Stimulated activated effector memory CD8-positive, alpha-beta T cell treated with anti-CD3 and anti-CD28 coated beads, Interleukin-12 subunit alpha, Interleukin-12 subunit beta, amount 100 ng/mL, for 72 hours (primary cell): ENCODE measurements at places on chromosomes 11 and 22.

GRCh38 chr22:35514366-35514765 lies 26.3 kb upstream of the RASD2 start:
- no peak for DNase-seq

- DNase-seq = no peak
Observed at GRCh38 chr11:2887515-2888195, 2.1 kb upstream of the CDKN1C start.

- no peak for DNase-seq
Observed at GRCh38 chr11:108338750-108339149, 115.9 kb downstream of the ATM start.

DNA sequence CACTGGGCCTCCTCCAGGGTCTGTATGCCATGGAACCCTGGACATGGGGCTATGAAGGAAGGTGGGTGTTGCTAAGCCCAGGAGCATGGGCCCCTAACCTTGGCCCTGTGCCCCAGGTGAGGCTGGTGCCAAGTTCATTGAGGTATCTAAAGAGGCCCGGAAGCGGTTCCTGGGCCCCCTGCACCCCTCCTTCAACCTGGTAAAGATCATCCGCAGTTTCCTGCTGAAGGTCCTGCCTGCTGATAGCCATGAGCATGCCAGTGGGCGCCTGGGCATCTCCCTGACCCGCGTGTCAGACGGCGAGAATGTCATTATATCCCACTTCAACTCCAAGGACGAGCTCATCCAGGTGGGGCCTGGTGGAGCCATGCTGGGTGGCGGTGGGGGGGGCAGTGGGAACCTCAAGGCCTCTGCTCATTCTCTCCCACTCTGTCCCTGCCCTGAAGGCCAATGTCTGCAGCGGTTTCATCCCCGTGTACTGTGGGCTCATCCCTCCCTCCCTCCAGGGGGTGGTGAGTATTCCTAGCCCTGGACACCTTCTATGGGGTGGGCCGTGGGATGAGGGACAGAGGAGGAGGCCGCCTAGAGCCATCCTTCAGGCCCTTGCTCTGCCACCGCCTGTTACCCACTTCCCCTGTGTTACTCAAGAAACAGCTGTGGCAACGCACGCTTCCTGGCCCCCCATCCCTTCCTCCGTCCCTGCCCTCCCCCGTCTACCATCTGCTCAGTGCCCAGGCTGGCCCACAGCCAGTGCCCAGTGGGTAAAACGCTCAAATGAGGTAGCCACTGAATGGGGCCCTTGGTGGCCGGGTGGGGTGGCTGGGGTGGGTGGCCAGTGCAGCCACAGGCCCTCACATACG lies 3.0 kb downstream of the PNPLA2 start:
- DNase-seq = no peak

DNA sequence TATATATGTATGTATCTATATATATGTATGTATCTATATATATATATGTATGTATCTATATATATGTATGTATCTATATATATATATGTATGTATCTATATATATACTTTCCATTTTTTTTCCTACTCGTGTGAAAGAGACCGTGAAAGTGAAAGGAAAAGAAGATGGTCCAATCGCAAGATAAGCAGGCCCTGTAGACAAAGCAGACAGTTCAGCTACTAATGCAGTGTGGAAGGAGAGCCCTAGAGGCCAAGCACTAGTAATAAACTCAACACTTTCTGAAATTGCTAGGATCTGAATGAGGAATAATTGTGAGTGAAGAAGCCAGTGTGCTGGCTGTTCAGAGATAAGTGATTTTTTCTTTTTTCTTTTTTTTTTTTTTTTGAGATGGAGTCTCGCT lies 47.2 kb downstream of the MCHR1 start:
- no peak for DNase-seq

GRCh38 chr11:131867457-131868257 lies 497.2 kb downstream of the NTM start:
- DNase-seq = no peak

- no peak for DNase-seq
Observed at GRCh38 chr22:20514658-20515406, 7.4 kb downstream of the MED15 start.

- DNase-seq = no peak
Observed at GRCh38 chr22:20031732-20032406, 11.0 kb downstream of the TANGO2 start.

DNA sequence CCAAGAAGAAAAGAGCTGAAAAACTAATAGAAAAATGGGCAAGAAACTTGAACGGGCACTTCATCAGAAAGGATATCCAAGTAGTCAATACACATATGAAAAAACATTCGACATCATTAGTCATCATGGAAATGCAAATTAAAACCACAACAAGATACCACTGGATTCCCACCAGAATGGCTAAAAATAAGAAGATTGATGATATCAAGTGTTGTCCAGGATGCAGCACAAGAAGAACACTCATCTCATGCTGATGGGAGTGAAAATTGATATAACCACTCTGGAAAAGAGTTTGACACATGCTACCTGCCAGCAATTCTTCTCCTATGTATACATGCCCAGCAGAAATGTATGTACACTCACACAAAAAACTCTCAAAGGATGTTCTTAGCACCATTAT lies 26.9 kb upstream of the SCUBE2 start:
- no peak for DNase-seq

DNA sequence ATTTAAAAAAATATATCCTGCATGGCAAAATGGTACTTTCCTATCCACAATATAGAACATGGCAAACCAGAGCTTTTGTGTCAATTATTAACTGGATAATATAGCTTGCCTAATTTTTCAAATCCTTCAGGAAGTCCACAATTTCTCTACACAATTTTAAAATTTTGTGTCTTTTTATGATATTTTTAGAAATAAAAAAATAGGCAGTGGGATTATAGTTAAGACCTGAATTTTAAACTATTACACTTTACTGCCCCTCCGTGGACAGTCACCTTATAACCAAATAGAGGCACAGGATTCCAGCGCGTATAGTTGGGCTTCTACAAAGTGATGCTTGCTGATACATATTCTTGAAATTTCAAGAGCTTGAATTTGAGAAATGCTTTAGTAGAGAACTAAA lies 2.1 kb upstream of the DMC1 start:
- no peak for DNase-seq

- DNase-seq = no peak
Observed at GRCh38 chr11:105244160-105244825, 104.7 kb upstream of the CARD18 start.

DNA sequence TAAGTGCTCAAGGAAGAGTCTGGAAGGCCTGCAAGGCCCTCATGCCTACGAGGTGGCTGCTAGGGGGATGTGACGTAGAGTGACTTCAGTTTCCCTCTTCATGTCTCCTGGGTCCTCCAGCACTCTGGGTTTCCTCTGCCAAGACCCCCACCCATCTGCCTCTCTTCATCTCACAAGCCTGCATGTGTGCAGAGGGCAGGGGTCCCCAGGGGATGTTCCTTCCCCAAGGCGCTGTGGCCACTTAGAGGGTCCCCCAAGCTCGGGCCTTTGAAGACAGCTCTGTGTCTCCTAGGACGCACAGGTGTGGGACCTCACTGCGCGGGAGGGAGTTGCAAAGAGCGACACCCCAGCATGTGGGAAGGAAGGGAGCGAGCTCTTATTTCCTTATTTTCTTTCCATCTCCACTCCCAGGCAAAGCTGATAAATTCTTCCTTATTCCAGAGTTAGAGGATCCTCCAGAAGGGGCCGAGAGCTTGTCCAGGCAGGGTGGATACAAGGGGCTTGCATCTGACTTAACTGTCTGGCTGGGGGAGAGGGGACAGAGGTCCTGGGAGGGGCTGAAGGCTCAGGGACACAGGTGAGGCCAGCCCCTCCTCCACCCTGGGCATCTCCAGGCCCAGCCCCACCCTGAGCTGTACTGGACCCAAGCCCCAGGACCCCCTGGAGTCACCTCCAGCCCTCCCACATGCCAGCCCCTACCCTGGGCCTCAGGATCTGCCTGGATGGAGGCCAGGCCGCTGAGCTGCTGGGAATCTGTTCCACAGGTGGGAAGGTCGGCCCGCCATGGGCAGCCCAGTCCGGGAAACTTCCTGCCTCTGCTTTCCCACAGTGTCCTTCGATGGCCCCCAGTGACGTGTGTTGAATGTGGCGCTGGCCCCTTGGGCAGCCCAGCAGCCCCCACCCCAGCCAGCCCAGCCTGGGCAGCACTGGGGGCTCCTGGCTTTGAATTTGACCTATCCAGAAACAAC lies 59.7 kb upstream of the KCNQ1OT1 start:
- no peak for DNase-seq

DNA sequence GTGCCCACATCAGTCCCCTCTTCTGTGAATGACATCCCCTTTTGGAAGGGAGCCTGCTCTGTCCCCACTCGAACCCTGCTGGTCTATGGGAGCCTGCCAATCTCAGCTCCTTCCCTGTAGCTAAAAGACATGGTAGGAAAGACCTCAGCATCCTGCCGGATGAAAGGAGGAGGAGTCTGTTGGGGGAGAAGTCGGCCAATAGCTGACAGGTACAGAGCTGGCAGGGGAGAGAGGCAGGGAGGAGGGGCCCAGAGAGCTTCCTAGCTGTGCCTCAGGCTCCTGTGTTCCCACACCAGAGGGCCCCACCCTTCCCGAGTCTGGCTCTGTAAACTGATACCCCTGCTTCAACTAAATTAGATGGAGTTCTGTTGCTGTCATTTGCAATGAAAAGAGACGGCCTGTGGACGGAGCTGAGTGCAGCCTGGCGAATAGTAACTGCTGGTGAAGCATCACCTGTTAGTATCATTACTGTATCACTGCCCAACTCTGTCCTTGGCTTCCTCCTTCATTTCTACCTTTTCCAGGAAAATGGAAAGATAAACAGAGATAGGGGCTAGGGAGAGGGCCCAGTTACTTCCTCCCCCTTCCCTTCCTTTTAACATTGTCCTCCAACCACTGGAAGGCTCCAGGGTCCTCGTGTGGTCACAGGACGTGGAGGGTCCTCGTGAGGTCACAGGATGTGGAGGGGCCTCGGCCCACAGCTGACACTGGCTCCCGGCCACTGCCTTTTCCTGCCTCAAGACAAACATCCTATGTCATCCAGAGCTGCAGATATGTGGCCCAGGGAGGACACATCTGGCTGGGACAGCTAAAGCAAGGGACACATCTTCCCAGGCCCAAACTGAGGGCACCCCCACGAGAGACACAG lies 15.1 kb downstream of the FXYD6 start:
- no peak for DNase-seq

GRCh38 chr22:35477911-35478582 lies 62.6 kb upstream of the RASD2 start:
- DNase-seq = no peak

GRCh38 chr11:70144262-70144661 lies 58.8 kb upstream of the FADD start:
- no peak for DNase-seq

DNA sequence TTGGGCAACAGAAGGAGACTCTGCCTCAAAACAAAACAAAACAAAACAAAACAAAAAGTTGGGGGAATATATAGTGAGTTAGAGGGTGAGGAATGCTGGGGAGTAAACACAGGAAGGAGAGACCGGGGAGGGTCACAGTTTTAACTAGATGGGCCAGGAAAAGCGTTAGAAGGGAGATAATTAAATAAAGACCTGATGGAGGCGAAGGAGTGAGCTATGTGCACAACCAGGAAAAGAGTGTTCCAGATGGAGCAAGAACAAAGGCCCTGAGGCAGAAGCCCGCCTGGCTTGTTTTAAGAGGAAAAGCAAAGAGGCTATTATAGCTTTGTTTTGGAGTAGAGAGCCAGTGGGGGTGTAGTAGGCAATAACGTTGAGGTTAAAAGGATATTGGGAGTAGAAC lies 4.8 kb upstream of the PLA2G6 start:
- no peak for DNase-seq

DNA sequence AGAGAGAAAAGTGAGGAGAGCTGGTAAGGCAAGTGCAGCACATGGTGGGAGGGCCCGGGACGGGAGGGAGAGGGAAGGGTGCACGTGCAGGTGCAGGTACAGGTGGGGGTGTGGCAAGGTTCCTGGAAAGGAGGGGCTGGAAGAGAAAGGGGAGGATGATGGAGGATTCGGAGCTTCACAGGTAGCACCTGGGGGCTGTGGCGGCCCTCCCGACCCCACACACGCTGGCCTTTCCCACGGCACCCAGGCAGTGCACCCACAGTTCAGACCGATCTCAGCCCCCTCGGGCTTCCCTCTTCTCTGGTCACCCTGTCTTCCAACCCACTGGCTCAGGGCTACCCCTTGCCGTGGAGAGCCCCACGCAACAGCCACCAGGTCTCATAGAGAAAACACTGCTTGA lies 67.4 kb upstream of the A4GALT start:
- no peak for DNase-seq

- DNase-seq = no peak
Observed at GRCh38 chr11:91802475-91802874, 422.1 kb upstream of the FAT3 start.

- no peak for DNase-seq
Observed at GRCh38 chr11:113778111-113778910, 1.3 kb upstream of the CLDN25 start.

GRCh38 chr11:115739146-115739545 lies 234.9 kb upstream of the CADM1 start:
- no peak for DNase-seq

DNA sequence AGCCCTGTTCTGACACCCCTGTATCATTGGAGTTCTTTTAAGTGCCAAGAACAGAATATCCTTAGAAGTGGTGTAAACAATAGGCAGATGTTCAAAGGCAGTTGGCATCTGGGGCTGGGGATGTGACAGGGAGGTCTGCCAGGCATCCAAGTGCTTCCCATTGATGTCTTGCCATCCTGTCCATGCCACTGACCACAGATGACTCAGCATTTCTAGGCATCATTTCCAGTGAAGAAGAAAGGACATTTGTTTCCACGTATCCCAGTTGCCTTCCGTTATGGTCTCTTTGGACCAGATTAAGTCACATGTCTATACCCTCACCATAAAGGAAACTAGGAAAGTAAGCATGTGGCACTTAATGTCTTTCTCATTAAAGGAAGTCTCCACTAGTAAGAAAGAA lies 76.7 kb upstream of the BARX2 start:
- no peak for DNase-seq

- DNase-seq = no peak
Observed at GRCh38 chr11:64627371-64627770, 36.4 kb downstream of the SLC22A12 start.

- no peak for DNase-seq
Observed at GRCh38 chr11:76025068-76025467, 181.2 kb downstream of the WNT11 start.

- no peak for DNase-seq
Observed at GRCh38 chr11:30855383-30856006, 269.3 kb upstream of the MPPED2 start.

DNA sequence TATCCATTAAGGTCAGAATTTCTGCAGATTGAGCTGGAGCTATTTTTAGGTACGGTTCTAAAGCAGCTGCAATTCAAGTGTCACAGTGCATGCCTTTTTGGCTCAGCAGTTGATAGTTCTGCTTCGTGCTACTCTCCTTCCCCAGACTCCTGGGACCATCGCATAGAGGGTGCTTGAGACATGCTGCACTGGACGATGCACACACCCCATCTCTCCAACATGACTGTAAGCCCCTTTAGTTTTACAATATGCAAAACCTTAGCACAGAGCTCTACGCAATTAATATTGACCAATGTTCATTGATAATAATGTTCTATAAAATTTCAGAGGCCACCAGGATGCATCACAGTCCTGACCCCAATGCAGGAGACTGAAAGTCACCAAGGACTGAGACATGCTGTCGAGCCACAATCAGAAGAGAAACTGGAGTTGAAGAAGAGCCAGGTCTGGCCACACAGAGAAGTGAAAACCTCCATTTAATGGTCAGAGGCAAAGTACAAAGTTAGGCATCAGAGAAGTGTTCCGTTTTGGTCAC lies 120.9 kb upstream of the ZC3H12C start:
- no peak for DNase-seq
